H1 (cell line): ENCODE measurements at places on chromosomes 7 and 10. TPM values are rescaled to one million over a fixed set of nuclear protein-coding genes. Genes with fewer than 3 reads are reported as not detected.

TAS2R16 gene
- polyA plus RNA-seq: not detected in 2 replicates

CLDN3 gene
- polyA plus RNA-seq: 65.2 and 91.2 TPM in 2 replicates

PRLHR gene
- 0.05 TPM in 1 of 2 replicates, not detected in the other for polyA plus RNA-seq

C7orf25 gene
- polyA plus RNA-seq: 0.70 and 1.3 TPM in 2 replicates

NPC1L1 gene
- polyA plus RNA-seq: 0.14 and 0.21 TPM in 2 replicates

ITIH2 gene
- polyA plus RNA-seq: not detected in 2 replicates

HYAL4 gene
- polyA plus RNA-seq: not detected in 2 replicates

MPLKIP gene
- 73.4 and 78.0 TPM in 2 replicates for polyA plus RNA-seq

DNA sequence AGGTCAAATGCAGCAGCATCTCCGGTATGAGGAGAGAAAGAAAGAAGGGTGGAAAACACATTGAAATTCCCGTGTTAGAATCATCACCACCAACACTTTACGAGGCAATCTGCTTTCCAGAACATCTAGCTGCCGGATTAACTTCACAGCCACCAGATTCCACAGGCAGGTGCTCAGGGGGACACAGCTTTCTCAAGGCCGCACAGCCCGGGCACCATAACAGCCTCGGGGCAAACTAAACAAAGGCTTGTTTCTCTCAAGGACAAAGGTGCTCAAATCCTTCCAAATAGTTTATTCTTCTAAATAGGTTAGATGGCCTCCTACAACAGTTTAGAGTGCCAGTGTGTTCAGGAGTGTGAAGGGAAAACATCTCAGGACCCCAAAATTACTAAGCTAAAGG is 156.3 kb downstream of the DIP2C start:
- DNase-seq: no peak

DNA sequence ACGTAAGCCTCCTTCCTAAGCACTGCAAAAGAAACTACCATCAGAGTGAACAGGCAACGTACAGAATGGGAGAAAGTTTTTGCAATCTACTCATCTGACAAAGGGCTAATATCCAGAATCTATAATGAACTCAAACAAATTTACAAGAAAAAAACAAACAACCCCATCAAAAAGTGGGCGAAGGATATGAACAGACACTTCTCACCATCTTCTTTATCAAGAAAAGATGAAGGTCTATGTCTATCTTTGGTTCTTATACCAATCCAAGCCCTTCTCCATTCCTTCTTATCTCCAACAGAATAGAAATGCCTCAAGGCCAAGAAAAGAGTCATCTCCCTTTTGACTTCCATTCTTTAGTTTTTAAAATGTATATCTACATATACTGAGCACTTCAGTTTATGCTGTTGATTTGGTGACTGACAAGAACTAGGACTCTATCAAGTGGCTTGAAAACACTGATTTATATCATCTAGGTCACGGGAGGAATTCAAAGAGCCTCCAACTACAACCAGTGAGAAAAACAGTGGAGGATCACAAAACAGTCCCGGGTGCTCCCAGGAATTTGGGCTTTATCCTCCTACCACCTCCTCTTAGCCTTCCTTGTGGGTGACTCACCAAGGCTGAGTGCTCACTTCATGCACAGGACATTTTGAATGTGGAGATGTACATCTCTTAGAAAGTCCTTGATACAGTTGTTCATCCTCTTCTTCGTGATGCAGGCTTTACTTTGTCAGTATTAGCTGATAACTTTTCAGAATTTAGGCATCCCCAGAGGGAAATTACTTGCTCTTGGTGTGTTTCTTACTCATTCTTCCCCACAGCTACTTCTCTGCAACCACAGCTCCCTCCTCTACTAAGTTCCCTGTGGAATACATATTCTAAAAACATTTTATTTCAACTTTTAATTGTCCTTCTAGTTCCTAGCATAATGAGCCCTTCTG is 15.4 kb downstream of the TAS2R41 start:
- DNase-seq: no peak

- DNase-seq: no peak
Measured at GRCh38 chr7:8015746-8016120, 47.1 kb downstream of the GLCCI1 start.

DNA sequence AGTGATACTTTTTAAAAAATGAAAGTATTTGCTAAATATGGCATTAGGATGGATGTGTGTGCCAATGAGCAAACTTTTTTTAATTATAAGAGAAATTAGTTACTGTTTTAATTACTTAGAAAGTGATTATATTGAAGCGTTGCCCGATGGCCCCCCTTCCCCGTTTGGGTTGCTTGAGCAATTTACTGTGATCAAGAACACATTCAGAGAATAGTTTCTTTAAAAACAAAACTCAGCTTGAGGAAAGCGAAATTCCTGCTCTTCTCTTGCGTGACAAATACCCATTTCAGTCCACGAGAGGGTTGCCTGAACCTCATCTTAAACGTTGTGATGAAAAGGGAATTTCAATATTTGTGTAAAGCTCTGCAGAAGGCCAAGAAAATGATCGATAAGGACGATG is 234.1 kb downstream of the GATA3 start:
- DNase-seq: no peak

- no peak for DNase-seq
Measured at GRCh38 chr7:127912901-127913300, 118.3 kb downstream of the LRRC4 start.

DNA sequence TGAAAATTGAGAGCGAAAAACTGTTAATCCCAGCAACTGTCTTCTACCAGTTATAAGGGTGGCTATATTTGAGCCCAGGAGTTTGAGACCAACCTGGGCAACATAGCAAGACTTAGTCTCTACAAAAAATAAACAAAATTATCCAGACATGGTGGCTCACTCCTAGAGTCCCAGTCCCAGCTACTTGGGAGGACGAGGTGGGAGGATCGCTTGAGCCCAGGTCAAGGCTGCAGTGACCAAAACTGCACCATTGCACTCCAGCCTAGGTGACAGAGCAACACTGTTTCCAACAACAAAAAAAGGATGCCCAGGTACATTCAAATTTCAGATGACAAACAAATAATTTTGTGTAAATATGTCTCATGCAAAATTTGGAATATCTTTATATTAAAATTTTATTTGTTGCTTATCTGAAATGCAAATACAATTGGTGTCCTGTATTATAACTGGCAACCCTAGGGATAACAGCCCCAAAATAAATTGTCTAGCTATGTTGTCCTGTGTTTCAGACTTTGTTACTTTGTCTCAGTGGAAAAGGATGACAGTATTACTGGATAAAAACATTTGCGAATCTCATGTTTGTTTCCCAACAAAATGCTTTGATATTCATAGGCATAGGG is 26.7 kb downstream of the FAM171A1 start:
- DNase-seq: no peak

DNA sequence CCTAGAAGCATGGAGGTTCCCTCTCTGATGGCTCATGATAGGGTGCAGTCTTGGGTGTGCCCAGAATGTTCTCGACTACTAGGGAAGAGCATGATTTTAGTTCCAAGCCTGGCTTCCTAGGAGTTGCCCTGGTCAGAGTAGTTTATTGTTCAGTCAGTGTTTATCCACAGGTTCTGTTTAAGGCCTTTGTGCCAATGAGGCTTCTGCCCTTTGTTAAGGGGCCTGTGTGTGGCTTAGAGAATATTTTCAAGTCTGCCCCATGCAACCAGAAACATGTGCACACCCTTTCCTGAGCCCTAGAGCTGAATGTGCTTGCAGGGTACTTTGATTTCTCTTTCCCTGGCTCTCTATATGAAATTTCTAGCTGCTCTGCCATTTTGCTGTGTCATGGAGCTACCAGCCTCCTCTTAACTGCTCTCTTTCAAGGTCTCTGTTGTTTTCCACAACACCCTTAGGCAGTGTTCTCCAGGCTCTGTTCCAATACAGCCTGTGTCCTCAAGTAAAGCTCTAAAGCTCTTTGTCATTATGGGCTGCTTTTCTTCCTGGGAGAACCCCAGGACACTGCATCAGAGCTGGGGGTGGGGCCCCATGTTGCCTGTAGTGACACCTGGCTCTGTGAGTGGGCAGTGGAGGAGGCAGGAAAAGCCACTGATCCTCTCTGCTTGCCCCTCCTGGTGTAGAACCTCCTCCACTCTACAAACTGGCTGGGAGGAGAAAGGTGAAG is 34.1 kb upstream of the TSPAN33 start:
- peak; percentile 61 for DNase-seq

DNA sequence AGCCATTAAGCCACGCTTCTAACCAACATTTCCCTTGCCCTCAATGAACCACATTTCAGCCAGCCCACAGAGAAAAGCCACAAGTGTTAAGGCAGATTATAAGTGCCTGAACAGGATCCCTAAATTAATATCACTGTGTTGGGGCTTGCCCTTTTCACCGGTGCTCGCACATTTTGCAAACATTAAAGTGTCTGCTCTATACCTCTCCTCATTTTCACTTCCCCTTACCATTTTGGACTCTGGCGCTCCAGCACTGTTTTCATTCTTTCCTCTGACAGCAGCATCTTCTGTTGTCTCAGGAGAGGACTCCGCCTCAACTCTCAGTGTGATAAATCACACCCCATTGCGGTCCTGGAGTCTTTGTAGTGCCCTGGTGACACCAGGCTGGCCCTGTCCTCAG is 274.2 kb downstream of the BAMBI start:
- DNase-seq: no peak

- DNase-seq: no peak
Measured at GRCh38 chr7:15782656-15783055, 96.2 kb upstream of the MEOX2 start.

DNA sequence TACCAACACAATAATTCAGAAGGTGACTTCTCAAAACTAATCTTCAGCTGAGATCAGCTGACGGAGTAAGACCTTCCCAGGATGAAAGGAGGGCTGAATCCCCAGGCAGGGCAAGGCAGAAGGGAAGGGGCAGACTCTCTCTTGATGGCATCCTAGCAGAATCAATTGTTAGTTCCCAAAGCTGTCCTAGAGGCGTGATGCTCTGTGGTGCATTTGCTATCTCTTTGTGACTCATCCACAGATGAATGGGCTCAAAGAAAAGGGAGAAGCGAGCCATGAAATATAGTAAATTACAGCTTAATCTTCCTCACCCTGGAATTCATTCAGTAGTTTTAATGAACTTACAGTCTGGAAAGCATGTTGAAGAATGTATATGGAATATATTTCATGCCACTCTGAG is 37.2 kb downstream of the PDE1C start:
- DNase-seq: no peak

DNA sequence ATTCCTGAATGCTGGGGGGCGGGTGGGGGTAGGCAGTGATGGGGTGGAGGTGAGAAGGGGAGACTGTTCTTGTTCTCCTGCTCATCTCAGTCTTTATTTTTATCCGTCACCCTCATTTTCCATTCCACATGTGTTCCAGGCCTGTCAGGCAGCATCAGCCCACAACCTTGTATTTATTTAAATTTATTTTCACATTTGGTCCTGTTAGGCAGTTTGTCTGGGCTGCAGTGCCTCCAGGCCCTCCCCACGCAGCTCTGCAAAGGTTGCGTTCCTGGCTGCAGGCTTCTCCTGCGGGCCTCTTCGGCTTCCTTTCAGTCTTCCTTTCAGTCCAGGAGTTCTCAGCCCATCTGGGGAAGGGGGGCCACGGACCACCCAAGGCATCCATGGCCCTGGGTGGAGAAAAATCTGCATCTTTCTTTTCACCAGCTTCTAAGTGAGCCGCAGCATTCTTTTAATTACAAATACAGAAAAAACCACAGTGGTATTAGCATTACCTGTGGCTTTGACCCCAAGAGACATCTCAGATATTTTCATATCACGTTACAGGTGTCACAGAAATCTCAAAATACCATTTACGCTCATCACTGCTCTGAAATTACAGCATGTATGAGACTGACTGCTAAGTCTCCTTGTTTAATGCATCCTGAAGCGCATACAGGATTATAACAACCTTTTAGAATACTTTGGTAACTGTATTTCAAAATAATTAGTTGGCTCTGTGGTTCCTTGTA is 94.0 kb downstream of the C10orf105 start:
- no peak for DNase-seq

GRCh38 chr10:7264313-7264756 is 146.5 kb downstream of the SFMBT2 start:
- no peak for DNase-seq

DNA sequence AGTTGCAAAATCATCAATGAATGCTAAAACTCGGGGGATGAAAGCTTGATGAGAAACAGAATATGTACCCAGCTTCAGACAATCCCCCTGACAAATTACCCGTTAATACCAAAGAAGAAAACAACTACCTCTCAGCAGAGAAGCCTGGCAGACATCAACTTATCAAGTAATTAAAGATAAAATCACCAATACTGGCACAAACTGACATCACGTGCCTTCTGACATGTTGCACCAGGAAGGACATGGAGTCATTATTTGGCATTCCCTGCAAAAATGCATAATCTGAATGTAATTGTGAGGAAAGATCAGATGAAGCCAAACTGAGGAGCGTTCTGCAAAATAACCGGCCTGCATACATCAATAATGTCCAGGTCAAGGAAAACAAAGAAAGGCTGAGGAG is 7.7 kb downstream of the SLIT1 start:
- DNase-seq: no peak

DNA sequence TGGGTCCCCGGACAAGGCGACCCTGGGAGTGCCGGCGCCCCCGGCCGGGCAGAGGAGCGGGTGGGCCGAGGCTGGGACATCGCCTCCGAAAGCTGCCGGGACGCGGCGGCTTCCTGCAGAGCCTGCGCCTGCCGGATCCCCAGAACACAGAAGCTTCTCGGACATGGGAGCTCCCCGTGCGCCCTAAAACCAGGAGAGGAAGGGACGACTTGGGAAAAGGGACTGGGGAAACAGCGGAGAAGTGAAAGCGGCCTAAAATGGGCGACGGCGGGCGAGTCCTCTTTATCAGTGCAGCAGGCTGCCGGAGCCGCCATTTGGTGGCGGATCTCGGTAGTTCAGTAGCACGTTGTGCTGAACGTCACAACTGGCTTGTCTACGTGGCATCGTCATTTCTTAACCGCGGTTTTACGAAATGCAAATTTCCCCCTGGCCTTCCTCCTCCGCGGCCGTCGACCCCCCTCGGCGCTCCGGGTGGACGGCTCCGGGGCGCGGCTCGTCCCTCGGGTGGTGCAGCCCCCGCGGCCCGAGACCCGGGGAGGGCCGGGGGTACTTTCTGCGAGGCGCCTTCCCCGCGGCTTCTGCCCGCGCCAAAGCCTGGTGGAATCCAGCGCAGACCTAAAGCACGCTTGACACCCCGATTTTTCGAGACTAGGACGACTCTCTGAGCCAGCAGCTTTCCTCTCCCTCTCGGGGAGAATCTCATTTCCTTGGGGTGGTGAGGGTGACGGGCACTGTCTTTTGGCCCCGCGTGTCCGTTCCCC is 9.9 kb upstream of the SPAG6 start:
- peak; percentile 78 for DNase-seq

- DNase-seq: no peak
Measured at GRCh38 chr10:47443145-47443544, 40.8 kb downstream of the ANXA8 start.

DNA sequence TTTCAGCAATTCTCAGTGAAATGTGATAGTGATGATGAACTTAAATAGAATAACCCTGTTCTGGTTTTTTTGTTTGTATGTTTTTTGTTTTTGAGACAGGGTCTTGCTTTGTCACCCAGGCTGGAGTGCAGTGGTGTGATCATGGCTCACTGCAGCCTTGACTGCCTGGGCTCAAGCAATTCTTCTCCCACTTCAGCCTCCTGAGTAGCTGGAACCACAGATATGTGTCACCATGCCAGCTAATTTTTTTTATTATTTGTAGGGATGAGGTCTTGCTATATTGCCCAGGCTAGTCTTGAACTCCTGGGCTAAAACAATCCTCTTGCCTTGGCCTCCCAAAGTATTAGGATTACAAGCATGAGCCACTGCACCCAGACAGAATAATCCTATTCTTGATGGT is 14.3 kb upstream of the COL17A1 start:
- no peak for DNase-seq

GRCh38 chr10:12814166-12814565 is 187.3 kb downstream of the CCDC3 start:
- DNase-seq: no peak
